Fibroblast of skin of left biceps (primary cell): ENCODE measurements at places on chromosomes 6 and 20.

DNA sequence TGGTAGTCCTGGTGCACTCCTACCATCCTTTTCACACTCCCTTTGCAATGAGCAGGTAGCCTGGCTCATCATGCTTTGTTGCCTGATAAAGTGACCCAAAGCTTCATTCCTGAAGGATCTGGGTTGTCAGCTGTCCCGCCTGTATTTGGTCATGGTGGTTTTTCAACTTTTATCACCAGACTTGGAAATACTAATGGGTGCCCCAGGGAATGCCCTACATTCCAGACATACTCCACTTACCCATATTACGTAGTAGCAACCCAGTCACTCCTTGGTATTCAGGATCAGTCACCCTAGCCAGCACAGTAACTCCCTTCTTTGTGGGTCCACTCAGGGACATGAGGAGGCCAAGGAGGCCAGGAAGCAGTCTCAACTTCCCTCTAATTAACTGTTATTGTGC is 199.2 kb downstream of the MAFB start:
- no peak for DNase-seq

GRCh38 chr20:38878866-38879265 is 47.4 kb upstream of the FAM83D start:
- no peak for DNase-seq

- DNase-seq = no peak
Observed at GRCh38 chr6:168050225-168050880, 28.7 kb downstream of the FRMD1 start.

DNA sequence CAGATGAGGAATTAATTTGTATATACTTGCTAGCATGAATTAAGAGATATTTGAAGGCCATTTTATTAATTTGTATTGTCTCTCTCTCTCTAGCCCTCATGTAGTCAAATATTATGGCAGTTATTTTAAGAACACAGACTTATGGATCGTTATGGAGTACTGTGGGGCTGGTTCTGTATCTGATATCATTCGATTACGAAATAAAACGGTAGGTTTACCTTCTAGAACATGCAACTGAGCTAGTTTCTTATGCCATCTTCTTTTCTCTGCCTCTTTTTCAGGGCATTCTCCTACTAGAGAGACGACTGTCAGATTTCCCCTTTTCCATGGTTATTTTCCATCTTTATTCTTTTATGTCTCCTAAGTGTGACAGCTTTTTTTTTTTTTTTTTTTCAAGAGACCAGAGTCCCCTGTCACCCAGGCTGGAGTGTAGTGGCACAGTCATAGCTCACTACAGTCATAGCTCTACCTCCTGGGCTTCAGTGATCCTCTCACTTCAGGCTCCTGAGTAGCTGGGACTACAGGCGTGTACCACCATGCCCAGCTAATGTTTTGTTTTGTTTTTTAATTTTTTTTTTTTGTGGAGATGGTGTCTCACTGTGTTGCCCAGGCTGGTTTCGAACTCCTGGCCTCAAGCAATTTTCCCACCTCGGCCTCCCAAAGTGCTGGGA is 15.6 kb downstream of the STK4 start:
- DNase-seq = no peak

- DNase-seq = no peak
Observed at GRCh38 chr20:44917399-44917798, 7.5 kb downstream of the PABPC1L start.

- no peak for DNase-seq
Observed at GRCh38 chr6:107495196-107495643, 5.3 kb downstream of the SOBP start.

- no peak for DNase-seq
Observed at GRCh38 chr6:155706341-155706740, 250.7 kb upstream of the NOX3 start.

- no peak for DNase-seq
Observed at GRCh38 chr6:13635948-13636658, 21.0 kb downstream of the NOL7 start.

DNA sequence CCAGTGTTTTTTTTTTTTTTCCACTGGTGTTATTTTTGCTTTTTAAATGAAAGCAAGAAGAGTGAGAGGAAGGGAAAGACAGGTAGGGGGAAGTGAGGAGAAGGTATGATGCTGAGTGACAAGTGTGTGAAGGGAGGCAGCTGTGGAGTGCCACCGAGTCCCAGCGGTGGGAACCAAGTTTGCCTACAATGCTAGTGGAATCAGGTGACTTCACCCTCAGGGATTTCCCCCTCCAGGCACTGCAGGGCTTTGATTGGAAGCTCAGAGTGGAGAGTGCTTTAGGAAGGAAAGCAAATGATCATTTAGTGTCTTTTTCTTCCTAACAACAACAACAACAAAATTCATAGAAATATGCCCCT is 120.5 kb upstream of the ENPP5 start:
- DNase-seq = no peak

- DNase-seq = no peak
Observed at GRCh38 chr6:167141667-167142432, 15.9 kb downstream of the GPR31 start.

DNA sequence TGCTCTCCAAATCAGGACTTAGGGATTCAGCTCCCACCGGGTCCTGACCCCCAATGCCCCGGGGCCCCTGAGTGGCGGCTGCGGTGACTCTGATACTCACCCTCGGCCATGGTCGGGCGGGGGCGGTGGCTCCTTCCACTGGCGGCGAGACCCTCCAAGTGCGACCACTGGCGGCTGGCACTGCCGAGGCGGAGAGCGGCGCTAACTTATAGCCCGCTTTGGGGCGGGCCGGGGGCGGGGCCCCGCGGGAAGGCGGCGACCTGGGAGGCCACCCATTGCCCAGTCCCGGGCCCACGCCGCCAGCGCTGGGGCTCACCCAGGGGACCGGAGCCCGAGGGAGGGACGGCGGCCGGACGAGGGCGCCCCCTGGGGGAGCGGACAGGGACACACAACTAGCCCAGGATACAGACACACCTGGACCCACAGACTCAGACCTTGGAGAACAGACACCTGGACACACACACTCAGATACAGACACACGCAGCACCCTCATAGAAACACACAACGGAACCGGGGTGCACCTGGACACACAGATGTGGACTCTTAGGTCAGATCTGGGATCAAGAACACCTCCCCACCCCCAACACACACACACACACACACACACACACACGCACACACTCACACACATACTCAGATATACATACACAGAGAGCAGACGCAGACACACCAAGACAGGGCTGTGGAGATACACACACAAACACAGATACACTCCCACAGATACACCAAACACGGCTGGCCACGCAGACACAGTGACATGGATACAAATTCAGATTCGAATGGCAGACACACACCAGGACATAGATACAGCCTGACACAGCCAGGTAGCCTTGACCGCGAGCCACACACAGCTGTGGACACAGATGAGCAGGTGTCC is at the start of gene TGM2:
TSS of gene TGM2 (minus strand) at position 182 of the 877 bp plus-strand sequence. CDS start at position 110, 72 bp downstream.
- DNase-seq = no peak

- DNase-seq = no peak
Observed at GRCh38 chr20:60372275-60372674, 414.1 kb downstream of the CDH26 start.
